Activated CD4-positive, alpha-beta T cell treated with anti-CD3 and anti-CD28 coated beads for 36 hours (primary cell): ENCODE measurements at places on chromosomes 16 and 17. TPM values are rescaled to one million over a fixed set of nuclear protein-coding genes. Genes with fewer than 3 reads are reported as not detected.
A peak's percentile ranks its signal among the peaks of the same experiment; 100 is the strongest.

- H3K36me3 ChIP-seq = no peaks in the 10 kb centered on the region
- no peak overlapping the region for H3K27ac ChIP-seq
Measured at GRCh38 chr16:82750068-82750467, 123.3 kb downstream of the CDH13 start.

DNA sequence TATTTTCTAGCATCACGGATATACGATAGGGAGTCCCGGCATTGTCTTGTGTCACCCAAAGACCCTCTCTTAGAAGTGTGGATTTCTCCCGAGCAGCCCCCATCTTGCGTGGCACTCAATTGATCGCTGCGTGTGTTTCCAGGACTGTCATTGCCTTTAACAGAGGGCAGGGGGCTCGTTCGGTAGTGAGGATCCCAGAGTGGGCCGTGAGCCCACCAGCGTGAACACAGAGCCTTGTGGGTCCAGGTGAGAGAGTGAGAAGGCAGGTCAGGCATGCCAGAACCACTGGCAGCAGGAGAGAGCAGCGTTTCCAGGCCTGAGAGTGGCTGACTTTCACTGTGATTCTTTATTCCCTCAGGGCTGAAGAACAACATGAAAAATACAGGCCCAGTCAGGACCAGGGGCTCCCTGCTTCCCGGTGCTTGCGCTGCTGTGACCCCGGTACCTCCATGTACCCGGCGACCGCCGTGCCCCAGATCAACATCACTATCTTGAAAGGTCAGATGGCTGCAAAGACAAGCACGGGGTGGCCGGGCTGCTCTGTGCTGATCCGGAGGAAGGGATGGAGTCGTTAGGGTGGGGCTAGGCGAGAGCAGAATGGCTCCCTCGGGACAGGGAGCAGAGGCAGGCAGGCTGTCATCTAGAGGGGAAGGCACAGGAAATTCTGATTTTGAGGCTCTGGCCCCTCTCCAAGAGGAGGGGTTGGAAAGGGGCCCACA is 22.4 kb downstream of the C1QTNF1 start:
- H3K4me1 ChIP-seq = no peaks in the 10 kb centered on the region
- H3K27me3 ChIP-seq = peaks cover 7% of the 10 kb centered on the region
- DNase-seq = no peak
- no peak overlapping the region for H3K4me3 ChIP-seq

DNA sequence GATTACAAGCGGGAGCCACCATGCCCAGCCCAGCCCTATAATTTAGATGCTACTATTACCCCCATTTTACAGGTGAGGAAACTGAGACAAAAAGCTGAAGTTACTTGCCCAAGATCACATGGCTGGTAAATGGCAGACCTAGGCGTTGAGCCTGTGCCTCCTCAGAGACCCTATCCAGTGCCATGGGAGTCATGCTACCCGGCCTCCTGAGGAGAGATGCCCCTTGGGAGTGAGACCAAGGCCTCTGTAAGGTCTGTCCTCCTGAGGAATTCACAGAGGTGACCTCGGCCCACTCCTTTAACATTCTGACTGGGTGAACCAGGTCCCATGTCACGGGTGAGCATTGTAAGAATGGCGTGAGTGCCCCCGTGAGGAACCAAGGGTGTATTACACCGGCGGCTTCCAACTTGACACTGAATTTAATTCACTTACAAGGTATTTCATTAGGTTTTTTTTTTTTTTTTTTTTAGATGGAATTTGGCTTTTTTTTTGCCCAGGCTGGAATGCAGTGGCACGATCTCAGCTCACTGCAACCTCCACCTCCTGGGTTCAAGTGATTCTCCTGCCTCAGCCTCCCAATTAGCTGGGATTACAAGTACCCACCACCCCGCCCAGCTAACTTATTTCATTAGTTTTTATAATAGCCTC is 95.7 kb downstream of the ABCC6 start:
- no peaks in the 10 kb centered on the region for H3K27me3 ChIP-seq
- peak overlapping the region; percentile 33 for H3K27ac ChIP-seq
- peaks cover 3% of the 10 kb centered on the region for H3K4me1 ChIP-seq
- peaks cover 61% of the 10 kb centered on the region for H3K36me3 ChIP-seq

DNA sequence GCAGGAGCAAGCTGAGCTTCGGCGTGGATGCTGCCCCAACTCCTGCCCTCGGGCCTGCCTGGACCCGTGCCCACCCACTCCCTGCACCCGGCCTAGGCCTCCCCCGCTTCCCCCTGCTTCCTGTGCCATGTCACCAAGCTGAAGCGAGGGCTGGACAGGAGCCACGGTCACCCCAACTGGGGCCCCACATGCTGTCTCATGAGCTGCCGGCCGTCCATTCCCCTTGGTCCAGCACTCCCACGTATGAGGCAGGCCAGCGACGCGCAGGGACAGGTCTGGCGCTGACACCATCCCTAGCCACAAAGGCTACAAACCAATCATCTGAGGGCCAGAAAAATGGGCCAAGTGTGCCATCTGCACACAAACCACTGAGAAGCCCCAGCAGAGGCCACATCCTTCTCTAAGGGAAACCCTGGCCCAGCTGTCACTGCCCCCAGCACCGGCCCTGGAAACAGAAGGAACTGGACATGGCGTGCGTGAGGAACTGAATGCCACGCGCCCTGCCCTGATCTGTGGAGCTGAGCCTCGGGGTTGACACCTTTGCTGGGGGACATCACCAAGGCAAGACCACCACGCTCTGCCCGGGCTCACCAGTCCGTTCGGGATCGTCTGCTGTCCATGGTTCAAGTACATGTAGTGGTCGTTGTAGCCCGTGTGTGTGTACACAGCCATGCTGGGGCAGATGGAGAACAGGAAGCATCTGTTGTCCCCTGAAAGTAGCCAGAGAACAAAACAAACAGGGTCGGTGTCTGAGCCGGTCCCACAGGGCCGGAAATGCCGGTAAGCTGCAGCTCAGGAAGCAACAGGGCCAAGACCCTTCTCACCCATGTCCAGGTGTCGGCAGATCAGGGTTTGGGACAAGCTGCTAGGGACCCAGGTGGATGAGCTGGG is 22.2 kb downstream of the MEAK7 start:
- peaks cover 1% of the 10 kb centered on the region for H3K4me1 ChIP-seq
- H3K27ac ChIP-seq = no peak overlapping the region
- no peak for DNase-seq
- no peak overlapping the region for H3K4me3 ChIP-seq
- peaks cover 2% of the 10 kb centered on the region for H3K36me3 ChIP-seq

DNA sequence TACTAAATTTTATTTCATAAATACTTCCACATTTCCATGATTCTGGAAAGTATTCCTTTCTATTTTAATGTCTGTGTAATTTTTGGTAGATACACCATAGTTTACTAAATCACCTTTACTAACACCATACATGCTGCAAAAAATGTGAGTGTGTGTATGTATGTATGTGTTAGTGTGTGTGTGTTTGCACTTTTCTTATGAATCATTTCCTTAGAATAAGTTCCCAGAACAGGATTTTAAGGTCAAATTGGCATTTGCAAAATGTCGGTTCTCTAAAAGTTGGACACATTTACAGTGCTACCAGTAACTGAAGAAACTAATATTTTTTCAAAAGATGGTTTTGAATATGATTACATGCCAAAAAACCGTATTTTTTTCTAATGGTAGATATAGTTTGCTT is 137.1 kb downstream of the CYB561 start:
- no peak for DNase-seq
- no peaks in the 10 kb centered on the region for H3K27me3 ChIP-seq
- H3K4me1 ChIP-seq = no peaks in the 10 kb centered on the region
- no peak overlapping the region for H3K4me3 ChIP-seq

GRCh38 chr17:19448341-19449268 is 37.6 kb downstream of the RNF112 start:
- DNase-seq = no peak
- no peaks in the 10 kb centered on the region for H3K36me3 ChIP-seq
- no peak overlapping the region for H3K4me3 ChIP-seq
- H3K27ac ChIP-seq = no peak overlapping the region

GRCh38 chr17:79617740-79618382 is 7.0 kb upstream of the RBFOX3 start:
- no peak overlapping the region for H3K27ac ChIP-seq
- no peak overlapping the region for H3K4me3 ChIP-seq
- no peaks in the 10 kb centered on the region for H3K4me1 ChIP-seq
- no peaks in the 10 kb centered on the region for H3K36me3 ChIP-seq
- peaks cover 14% of the 10 kb centered on the region for H3K27me3 ChIP-seq

DNA sequence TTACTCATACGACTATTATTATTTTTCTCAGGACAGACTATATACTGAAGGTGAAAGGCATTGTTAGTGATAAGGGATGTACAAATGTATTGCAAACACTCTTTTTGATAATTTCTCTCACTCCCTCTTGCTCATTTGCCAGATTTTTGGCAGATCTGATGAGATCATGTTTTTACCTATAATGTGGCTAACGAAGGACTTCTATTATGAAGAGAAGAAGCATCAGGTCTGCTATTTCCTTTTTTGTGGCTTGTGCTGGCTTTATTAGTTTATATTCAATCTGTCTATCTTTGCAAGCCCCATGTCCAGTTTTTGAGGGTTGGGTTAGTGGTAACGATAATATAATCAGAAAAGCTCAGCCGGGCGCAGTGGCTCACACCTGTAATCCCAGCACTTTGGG is 22.5 kb upstream of the SCIMP start:
- no peak overlapping the region for H3K4me3 ChIP-seq
- H3K27me3 ChIP-seq = no peaks in the 10 kb centered on the region
- no peaks in the 10 kb centered on the region for H3K36me3 ChIP-seq
- H3K4me1 ChIP-seq = peaks cover 9% of the 10 kb centered on the region
- no peak overlapping the region for H3K27ac ChIP-seq
- no peak for DNase-seq

- H3K4me1 ChIP-seq = no peaks in the 10 kb centered on the region
- no peak overlapping the region for H3K4me3 ChIP-seq
- DNase-seq = peak; percentile 86
- no peaks in the 10 kb centered on the region for H3K27me3 ChIP-seq
- H3K27ac ChIP-seq = no peak overlapping the region
- no peaks in the 10 kb centered on the region for H3K36me3 ChIP-seq
Measured at GRCh38 chr17:35969558-35970380, 11.5 kb downstream of the CCL16 start.

GRCh38 chr17:51954232-51954765 is 204.2 kb downstream of the CA10 start:
- no peaks in the 10 kb centered on the region for H3K4me1 ChIP-seq
- H3K27me3 ChIP-seq = peaks cover 3% of the 10 kb centered on the region
- H3K36me3 ChIP-seq = no peaks in the 10 kb centered on the region
- no peak for DNase-seq
- H3K27ac ChIP-seq = no peak overlapping the region

DNA sequence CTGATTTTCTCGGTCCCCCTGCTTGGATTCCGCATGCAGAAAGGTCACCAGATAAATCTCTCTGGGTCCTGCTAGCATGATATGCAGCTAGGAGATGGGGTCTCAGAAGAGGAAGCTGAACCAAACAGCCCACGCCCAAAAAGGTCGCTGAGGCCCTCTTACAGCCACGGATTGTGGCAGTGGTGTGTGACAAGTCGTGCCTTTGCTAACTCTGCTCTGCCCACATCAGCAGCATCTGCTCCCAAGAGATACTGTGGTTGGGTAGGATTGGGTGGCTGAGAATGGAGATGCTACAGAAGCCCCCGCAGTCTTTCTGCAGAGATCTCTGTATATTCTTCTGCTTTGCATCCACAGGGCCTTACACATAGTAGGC is 15.2 kb upstream of the SKAP1 start:
- no peak overlapping the region for H3K4me3 ChIP-seq
- peaks cover 67% of the 10 kb centered on the region for H3K4me1 ChIP-seq
- peaks cover 3% of the 10 kb centered on the region for H3K36me3 ChIP-seq
- no peaks in the 10 kb centered on the region for H3K27me3 ChIP-seq

- H3K4me1 ChIP-seq = peaks cover 13% of the 10 kb centered on the region
- DNase-seq = no peak
- H3K27ac ChIP-seq = no peak overlapping the region
- no peaks in the 10 kb centered on the region for H3K36me3 ChIP-seq
Measured at GRCh38 chr16:57627184-57627871, 1.1 kb upstream of the ADGRG1 start.

GRCh38 chr17:81513753-81514488 is 1.3 kb upstream of the ACTG1 start:
- H3K27ac ChIP-seq = peak overlapping the region; percentile 89
- peak; percentile 73 for DNase-seq
- H3K36me3 ChIP-seq = peaks cover 36% of the 10 kb centered on the region
- H3K4me1 ChIP-seq = peaks cover 22% of the 10 kb centered on the region
- no peaks in the 10 kb centered on the region for H3K27me3 ChIP-seq
- peak overlapping the region; percentile 83 for H3K4me3 ChIP-seq

- peaks cover 2% of the 10 kb centered on the region for H3K27me3 ChIP-seq
- H3K4me3 ChIP-seq = no peak overlapping the region
- H3K36me3 ChIP-seq = no peaks in the 10 kb centered on the region
- no peak overlapping the region for H3K27ac ChIP-seq
Measured at GRCh38 chr16:68401871-68402747, 46.2 kb downstream of the SMPD3 start.

GRCh38 chr17:16938031-16938430 is 33.9 kb downstream of the TNFRSF13B start:
- H3K4me1 ChIP-seq = no peaks in the 10 kb centered on the region
- H3K27ac ChIP-seq = no peak overlapping the region
- no peaks in the 10 kb centered on the region for H3K27me3 ChIP-seq
- H3K4me3 ChIP-seq = no peak overlapping the region
- no peak for DNase-seq
- no peaks in the 10 kb centered on the region for H3K36me3 ChIP-seq

DNA sequence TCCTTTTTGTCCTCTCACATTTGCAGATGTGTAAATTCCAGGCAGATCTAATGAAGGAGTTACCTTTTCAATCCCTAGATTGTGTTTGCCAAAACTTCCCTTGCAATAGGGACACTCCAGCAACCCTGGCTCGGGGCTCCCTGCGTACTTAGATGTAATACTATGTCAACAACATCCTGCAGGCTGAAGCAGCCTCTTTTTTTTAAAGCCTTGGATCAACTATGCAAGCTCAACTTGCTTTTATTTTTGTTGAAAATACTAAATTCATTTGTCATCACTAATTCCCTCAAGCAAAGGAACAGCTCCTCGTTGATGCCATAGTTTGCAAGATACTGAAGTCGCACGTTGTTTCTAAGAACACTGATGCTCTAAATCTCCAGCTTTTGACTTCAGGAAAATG is 59.1 kb downstream of the GRIN2A start:
- no peaks in the 10 kb centered on the region for H3K4me1 ChIP-seq
- H3K36me3 ChIP-seq = no peaks in the 10 kb centered on the region
- no peak overlapping the region for H3K27ac ChIP-seq
- peaks cover 18% of the 10 kb centered on the region for H3K27me3 ChIP-seq
- H3K4me3 ChIP-seq = no peak overlapping the region

Gene CORO1A
- total RNA-seq = 997 TPM

Gene CEP295NL
- total RNA-seq = not detected

Gene COG7
- total RNA-seq = 18.1 TPM

Gene C17orf78
- total RNA-seq = not detected

Gene CD79B
- 19.8 TPM for total RNA-seq

Gene SGCA
- total RNA-seq = 0.26 TPM

Gene DLX3
- total RNA-seq = not detected

Gene SPATA32
- total RNA-seq = 0.25 TPM

Gene NDUFAB1
- total RNA-seq = 158 TPM

Gene CES4A
- 13.5 TPM for total RNA-seq
